Smooth muscle cell of the umbilical artery (primary cell): ENCODE measurements at places on chromosomes 4 and X. TPM values are rescaled to one million over a fixed set of nuclear protein-coding genes. Genes with fewer than 3 reads are reported as not detected.

Gene RS1
- not detected in 2 replicates for total RNA-seq

Gene TKTL1
- not detected in 2 replicates for total RNA-seq

Gene TMEM156
- total RNA-seq: 2.1 and 6.5 TPM in 2 replicates

Gene UGT2B15
- not detected in 2 replicates for total RNA-seq

Gene MAGEA11
- not detected in 2 replicates for total RNA-seq

Gene ZAR1
- not detected in 2 replicates for total RNA-seq

Gene SMIM10L2A
- total RNA-seq: 0.18 and 0.59 TPM in 2 replicates

Gene REPS2
- total RNA-seq: 0.30 and 0.37 TPM in 2 replicates

Gene SOWAHB
- under 0.01 and 0.05 TPM in 2 replicates for total RNA-seq

Gene SOD3
- total RNA-seq: 7.8 and 16.9 TPM in 2 replicates

Gene MAGEB10
- not detected in 2 replicates for total RNA-seq

Gene SPATA4
- total RNA-seq: under 0.01 and 0.23 TPM in 2 replicates

Gene ADAM29
- not detected in 2 replicates for total RNA-seq

Gene BRS3
- not detected in 2 replicates for total RNA-seq

Gene ARAP2
- total RNA-seq: 1.2 and 3.1 TPM in 2 replicates

Gene FAM133A
- total RNA-seq: 0.09 and 0.59 TPM in 2 replicates

Gene VCX
- total RNA-seq: not detected in 2 replicates

Gene SSX4
- not detected in 2 replicates for total RNA-seq

Gene EGF
- 5.9 and 11.3 TPM in 2 replicates for total RNA-seq

Gene TCP11X2
- total RNA-seq: not detected in 2 replicates

Gene COPS4
- total RNA-seq: 64.7 and 73.0 TPM in 2 replicates

Gene PDLIM3
- 135 and 158 TPM in 2 replicates for total RNA-seq

Gene DSPP
- not detected in 2 replicates for total RNA-seq

Gene MTMR8
- total RNA-seq: not detected in 2 replicates
